ENCODE measurements at places on chromosomes 16 and 17. TPM values are rescaled to one million over a fixed set of nuclear protein-coding genes. Genes with fewer than 3 reads are reported as not detected.

TP53TG3B gene
- total RNA-seq = not detected

DNA sequence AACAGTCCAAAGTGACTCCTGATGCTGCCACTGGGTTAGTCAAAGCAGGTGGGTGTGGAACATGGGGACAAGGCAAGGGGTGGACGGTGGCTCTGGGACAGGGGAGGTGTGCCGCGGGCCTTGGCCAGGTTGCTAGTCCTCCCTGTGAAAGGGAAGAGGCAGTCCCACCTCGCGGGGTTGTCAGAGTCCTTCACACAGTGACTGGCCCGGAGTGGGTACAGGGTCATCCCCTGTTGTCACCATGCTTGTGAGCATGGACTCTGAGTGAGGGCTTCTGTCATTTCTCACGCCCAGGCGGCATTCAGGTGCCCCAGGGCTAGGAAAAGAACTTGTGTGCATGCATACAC is 3.1 kb upstream of the ZNF469 start:
- H3K36me3 ChIP-seq = no peaks in the 10 kb centered on the region
- H3K27ac ChIP-seq = no peak overlapping the region
- no peaks in the 10 kb centered on the region for H3K27me3 ChIP-seq
- peaks cover 26% of the 10 kb centered on the region for H3K4me1 ChIP-seq

DNA sequence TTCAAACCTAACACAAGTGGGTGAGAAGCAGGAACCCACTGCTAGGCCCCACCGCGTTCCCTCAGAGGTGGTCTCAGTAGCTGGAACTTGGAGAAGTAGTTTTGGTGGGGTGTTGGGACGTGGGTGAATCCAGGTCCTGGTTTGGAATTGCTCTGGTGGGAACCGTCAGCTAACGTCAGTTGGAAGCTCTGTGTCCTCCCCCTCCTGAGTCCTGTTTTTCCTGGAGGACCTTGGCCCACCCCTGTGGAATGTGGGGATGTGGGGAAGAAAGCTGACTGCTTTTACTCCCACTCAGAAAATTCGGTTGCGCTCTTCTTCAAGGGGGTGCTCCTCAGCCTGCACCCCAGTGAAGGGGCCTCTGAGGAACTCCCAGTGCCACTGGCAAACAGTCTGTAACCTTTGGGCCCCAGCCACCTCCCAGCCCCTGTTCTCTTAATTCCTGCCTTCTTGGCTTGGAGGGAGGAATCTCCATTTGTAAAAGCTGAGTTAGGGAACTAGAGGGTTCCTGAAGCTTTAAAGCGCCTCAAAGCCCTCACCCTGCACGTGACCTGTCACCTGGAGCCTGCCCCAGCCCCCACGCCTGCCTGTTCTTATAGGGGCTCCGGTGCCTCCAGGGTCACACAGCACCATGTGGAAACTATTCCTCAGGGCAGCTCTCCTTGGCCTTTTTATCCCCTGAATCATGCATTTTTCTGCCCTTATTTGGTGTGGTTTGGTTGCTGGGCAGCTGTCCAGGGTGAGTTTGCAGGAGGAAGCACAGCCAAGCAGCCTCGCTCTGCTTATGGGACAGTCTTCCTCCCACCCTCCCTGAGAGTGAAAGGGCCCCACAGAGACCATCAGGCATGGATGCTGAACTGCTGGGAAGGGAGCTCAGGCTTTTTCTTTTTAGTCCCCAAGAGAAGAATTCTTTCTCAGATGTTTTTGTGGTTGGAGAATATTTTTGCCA is 16.2 kb upstream of the NAGLU start:
- H3K27me3 ChIP-seq = no peaks in the 10 kb centered on the region
- peak; percentile 99 for DNase-seq
- peak overlapping the region; percentile 9 for H3K4me3 ChIP-seq
- peak overlapping the region; percentile 100 for H3K27ac ChIP-seq

- H3K4me1 ChIP-seq = peaks cover 11% of the 10 kb centered on the region
- H3K4me3 ChIP-seq = no peak overlapping the region
- no peaks in the 10 kb centered on the region for H3K27me3 ChIP-seq
- no peak overlapping the region for H3K27ac ChIP-seq
These were observed 11.0 kb upstream of the KRT19 start for GRCh38 chr17:41539071-41539492.

All from astrocyte (in vitro differentiated cells and primary cell).